ENCODE measurements at places on chromosomes 11 and 22.
A peak's percentile ranks its signal among the peaks of the same experiment; 100 is the strongest.

- DNase-seq, result no peak
Observed at GRCh38 chr11:35614939-35615569, 3.2 kb upstream of the FJX1 start.

DNA sequence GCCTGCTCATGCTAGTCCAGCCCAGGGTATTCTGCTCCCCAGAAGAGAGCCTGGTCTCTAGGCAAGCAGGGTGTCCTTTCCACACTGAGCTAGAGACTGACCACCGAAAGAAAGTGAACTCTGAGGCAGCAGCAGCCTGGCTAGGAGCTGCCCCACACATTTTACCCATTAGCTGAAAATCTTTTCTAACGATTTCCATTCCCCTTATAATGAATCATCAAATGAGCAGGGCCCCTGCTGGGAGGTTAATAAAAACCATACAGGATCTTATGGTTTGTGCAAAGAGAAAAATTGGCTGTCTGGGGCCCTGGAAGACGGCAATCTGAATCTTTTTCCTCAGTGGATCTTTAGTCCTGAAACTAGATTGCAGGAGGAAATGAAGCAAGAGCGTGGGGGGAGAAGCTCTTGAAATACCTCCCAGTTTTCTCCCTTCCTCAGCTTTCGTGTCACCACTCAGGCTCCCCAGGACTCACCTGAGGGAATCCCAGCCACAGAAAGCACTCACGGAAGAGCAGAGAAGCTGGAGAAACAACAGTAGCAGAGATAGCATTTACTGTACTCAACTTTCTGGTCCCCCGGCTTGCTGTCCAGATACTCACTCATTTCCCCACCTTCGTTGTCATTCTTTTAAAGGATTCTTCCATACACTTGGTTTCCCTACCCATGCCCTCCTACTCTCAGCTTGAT, 74.7 kb upstream of the CD44 start:
- DNase-seq, result no peak

GRCh38 chr11:113189909-113190667, 124.3 kb upstream of the TTC12 start:
- DNase-seq, result peak; percentile 67

- no peak for DNase-seq
Observed at GRCh38 chr22:45775569-45776312, 104.1 kb downstream of the ATXN10 start.

GRCh38 chr11:75268626-75269366, 28.2 kb downstream of the TPBGL start:
- DNase-seq, result no peak

- peak; percentile 75 for DNase-seq
Observed at GRCh38 chr11:45896422-45896984, 10.6 kb downstream of the FREY1 start.

Measured in left hindlimb (tissue), 1 donor.